NCI-H524 (cell line): ENCODE measurements at places on chromosomes 4 and X.
A peak's percentile ranks its signal among the peaks of the same experiment; 100 is the strongest.

- no peak for DNase-seq
Observed at GRCh38 chr4:793941-794621, 31.8 kb downstream of the CPLX1 start.

- DNase-seq = no peak
Observed at GRCh38 chr4:72842323-72842722, 227.2 kb downstream of the COX18 start.

GRCh38 chr4:186628058-186628711 is 72.8 kb upstream of the MTNR1A start:
- DNase-seq = no peak

DNA sequence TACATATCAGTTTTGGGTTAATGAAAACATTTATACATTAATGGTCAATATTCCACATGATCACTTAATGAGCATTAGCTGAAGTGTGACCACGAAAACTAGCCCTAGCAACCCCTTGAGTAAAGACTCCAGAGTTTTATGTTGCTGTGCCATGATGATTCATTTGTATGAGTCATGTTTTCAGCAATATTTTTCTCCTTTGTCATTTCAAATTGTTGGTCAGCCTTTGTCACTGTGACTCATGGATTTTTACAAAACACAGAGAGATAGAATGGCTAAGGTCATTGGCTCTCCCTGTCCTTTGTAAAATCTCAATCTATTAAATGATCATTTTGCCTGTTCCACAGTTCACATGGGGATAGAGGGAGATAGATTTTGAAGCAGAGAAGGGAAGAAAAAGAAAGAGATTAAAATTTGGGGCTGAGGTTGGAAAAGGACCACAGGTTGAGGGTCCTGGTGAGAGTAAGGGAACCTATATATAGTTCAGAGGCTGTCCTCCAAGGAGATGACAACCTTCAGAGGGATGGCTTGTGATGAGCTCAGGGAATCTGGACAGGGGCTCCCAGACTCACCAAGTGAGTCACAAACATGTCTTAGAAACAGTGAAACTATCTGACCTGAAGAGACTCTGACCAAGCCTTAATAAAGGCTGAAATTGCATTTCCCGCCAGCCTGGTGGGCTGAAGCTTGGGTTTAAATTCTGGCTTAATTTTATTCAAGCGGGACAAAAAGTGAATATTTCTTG is 25.6 kb downstream of the NR0B1 start:
- no peak for DNase-seq

DNA sequence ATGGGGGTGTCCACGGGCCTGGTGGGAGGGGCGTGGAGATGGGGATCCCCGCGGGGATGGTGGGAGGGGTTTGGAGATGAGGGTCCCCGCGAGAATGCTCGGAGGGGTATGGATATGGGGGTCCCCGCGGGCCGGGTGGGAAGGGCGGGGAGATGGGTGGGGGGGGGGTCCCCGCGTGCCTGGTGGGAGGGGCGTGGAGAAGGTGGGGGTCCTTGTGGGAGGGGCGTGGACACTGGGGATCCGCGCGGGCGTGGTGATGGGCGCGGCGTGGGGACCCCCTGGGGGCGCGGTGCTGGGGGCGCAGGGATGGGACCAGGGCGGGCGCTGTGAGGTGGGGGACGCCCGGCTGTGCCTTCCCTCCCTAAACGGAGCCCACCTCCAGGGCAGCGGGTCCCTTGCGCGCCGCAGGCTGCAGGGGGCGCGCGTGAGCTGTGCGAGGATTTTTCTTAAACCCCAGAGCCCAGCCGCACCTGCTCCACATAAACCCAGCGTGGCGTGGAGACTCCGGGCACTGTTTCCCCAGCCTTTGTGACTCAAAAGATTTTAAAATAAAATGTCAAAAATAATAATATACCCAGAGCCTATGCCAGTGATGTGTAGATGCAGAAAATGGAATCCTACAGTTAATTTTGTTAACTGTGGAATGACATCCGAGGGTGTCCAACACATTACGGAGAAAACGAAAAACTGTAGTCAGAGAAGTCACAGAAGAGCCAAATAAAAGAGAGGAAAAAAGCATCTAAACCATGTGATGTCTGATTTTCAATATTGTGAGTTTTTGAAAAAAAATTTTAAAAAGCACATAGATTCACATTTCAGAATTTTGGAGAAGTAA is 1.5 kb upstream of the ASMTL start:
- no peak for DNase-seq

DNA sequence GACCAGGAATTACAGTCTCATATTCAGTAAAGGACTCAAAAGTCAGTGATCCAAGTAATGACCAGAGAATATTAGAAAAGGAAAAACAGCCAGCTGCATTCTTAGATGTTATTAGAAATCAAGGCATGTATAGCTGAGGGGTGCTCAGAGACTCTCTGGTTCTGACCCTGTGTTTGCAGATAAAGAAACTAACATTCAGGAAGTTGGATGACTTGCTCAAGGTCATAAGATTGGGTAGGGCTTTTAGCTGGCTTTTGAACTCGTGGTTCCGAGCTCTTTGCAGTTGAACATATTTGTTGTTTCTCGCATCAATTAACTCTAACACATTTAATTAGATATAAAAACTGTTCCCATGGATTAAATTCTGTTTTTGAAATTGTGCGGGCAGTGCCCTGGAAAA is 62.5 kb upstream of the ENPP6 start:
- DNase-seq = no peak

GRCh38 chr4:121551271-121551670 is 145.5 kb downstream of the ANXA5 start:
- DNase-seq = no peak

DNA sequence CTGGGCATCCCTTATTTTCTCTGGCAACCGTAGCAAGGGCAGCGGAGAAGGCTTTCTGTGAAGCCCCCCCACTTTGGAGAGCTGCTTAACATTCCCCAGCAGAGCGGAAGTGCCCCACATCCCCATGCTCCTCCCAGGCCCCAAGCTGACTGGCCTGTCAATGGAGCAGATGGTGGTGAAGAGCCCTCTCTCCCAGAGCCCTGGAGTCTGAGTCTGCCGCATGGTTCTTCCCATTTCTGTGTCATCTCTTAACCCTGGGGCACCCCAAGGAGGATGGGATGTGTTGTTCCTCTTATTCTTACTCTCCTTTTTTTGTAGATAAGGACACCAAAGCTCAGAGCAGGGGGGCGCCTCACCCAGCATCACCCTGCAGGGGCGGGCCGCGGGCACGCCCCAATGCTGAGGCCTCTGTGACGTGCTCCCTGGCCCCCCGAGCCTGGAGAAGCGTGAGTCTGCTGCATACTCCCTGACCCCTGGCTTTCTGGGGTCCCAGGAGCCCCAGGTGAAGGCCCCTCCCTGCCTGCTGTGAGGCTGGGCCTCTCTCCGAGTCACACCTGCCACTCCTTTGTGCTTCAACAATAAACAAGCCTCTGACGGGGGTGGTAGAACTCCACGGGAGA is 35.9 kb downstream of the ADRA2C start:
- DNase-seq = peak; percentile 37

DNA sequence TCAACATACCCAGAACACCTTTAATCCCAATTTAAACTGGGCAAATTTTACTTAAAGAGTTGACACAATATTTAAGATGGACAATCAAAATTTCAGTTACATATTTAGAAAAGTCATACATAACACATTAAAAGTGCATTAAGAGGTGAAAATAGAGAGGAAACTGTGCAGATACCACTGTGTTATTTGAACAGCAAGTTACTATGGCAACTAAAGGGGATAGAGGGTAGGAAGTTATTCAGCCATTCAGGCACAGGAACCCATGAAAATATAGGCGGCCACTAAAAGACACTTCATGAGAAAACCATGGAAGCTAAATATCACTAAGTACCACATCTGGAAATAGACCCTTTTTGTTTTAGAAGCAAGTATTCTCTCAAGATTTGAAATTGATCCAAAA is 75.1 kb downstream of the PDGFC start:
- no peak for DNase-seq
